ENCODE measurements at places on chromosomes 2 and 18.

- no peak for DNase-seq
Observed at GRCh38 chr2:74877781-74878433, 44.0 kb downstream of the HK2 start.

GRCh38 chr2:96970910-96971309, 15.5 kb downstream of the FAM178B start:
- DNase-seq: no peak

GRCh38 chr2:154375579-154375931, 322.9 kb upstream of the KCNJ3 start:
- DNase-seq: no peak

DNA sequence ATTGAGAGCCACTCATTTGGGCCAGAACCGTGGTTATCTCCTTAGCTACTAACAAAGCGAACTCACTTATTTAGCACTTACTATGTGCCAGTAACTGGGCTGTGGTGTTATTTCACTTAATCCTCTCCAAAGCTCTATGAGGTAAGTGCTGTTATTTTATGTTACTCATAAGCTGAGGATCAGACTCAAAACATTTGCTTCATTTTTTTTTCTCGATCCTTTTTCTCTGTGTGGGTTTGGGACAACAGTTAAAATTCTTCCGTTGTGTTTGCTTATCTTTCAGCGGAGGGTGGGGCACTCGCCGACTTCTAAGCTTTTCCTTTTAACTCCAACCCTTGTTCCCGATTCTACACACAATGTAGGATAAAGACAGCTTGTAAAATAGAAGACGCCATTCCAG, 52.8 kb downstream of the TMEM178A start:
- no peak for DNase-seq

DNA sequence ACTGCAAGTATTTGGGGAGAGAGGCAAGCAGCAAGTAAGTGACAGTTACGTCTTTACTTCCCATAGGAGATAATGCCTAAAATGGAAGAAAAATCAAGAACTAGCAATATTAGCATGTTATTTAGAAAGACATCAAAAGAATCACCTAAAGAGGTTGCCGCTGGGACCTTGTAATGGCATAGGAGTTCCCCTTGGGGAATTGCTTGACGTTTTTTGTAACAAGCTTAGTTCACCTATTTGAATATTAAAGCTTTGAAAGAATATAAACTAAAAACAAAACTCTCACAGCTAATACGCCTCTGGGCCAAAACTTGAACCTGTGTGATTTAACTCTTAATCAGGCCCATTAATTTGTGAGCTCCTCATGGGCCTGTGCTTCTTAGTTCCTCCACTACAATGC, 89.0 kb downstream of the AAK1 start:
- DNase-seq: no peak

DNA sequence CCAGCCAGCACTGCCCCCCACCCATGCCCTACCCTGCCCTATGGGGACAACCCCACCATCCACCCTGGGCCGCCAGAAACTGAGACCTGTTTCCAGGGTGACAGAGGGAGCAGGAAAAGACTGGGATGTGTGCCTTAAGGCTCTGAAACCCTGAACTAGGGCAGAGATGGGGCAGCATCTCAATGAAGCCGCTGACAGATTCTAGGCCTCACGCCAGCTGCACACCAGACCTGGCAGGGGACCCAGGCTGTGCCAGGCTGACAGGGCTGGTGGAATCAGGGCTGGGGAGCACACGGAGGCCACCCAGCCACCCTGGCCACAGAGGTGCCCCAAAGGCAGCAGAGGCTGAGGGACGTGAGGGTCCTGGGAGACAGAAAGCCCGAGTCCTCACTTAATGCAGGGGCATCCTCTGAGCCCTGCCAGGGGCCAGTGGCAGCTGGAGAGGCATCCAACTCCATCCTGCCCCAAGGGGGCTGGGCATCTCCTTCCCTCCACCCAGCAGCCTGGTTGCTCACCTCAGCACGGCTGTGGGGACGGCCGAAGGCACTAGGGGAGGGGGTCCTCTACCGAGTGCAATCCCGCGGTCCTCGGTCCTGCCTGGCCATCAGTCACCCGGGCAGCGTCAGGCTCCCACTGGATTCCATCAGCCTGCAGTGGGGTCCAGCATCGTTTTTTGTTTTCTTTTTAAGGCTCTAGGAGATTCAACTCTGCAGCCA, 169.2 kb downstream of the ZFP36L2 start:
- DNase-seq: no peak

GRCh38 chr18:77645170-77645872, 395.7 kb downstream of the GALR1 start:
- no peak for DNase-seq

DNA sequence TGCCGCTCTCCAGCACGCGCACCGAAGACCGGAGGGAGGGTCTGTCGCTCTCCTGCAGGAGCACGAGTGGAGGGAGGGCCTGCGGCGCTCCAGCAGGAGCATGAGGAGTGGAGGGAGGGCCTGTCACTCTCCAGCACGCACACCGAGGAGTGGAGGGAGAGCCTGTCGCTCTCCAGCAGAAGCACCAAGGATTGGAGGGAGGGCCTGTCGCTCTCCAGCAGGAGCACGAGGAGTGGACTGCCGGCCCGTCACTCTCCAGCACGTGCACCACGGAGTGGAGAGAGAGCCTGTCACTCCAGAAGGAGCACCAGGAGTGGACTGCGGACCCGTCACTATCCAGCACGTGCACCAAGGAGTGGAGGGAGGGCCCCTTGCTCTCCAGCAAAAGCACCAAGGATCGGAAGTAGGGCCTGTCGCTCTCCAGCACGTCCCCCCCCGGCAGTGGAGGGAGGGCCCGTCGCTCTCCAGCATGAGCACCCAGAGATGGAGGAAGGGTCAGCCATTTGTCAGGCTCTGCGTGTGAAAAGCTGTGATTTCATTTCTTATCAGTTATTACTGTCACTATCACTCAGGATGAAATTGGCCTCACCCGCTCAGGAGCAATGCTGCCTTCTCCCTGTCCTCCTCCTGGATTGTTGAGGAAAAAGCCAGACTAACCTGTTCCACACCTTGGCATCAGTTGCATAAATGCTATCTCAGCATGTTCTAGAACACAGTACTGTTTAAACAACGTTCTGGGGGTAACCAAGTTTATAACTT, 35.9 kb downstream of the ADI1 start:
- no peak for DNase-seq

DNA sequence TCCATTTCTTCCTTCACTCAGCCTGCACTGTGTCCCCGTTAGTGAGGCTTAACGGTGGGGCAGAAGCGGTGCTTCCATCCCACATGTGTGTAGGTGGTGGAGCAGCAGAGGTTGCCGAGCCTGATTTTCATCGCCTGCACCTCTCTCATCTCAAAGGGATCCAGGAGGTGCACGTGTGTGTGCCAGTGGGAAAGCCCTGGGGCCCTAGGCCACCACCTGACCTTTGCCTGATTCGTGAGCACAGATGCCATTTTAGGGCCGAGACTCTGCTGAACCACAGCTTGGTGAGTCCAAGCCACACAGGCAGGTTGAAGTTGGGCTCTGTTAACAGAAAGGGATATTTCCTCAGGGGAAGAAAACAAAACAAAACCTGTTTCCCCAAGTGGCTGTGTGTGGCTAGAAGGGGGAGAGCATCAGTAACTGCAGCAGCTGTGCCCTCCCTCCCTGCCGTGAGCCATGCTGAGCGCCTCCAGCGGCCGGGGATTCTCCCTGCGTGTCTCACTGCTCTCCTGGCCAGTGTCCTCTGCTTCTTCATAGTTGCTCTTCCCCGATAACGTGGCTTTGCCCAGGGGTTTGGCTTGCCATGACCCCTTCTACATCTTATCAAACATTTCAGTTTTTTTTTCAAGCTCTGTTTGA, 81.5 kb downstream of the MAPRE2 start:
- no peak for DNase-seq

DNA sequence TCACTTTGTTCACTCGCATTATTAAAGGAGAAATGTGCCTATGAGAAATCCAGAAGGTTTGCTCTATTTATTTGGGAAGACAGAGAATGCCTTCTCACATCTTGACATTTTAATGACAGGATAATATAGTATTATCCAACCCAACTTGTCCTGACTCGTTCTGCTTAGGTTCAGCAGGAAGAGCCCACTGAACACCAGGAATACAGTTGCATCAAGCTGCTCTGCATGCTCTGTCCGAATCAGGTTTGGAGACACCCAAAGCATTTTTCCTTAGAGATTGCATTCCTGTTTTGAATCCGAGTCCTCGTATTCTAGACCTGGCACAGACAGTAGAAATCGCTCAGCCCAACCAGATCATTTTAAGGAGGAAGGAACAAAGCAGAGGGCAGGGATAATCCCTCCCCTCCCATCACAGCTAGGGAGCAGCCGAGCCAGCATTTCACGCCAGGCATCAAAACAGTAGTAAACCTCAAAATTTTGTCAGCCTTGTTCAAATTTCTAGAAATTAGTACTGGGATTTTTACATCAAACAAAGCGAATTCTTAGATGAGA, 837.4 kb upstream of the ID2 start:
- DNase-seq: no peak

GRCh38 chr2:212646698-212647366, 108.2 kb upstream of the ERBB4 start:
- no peak for DNase-seq

DNA sequence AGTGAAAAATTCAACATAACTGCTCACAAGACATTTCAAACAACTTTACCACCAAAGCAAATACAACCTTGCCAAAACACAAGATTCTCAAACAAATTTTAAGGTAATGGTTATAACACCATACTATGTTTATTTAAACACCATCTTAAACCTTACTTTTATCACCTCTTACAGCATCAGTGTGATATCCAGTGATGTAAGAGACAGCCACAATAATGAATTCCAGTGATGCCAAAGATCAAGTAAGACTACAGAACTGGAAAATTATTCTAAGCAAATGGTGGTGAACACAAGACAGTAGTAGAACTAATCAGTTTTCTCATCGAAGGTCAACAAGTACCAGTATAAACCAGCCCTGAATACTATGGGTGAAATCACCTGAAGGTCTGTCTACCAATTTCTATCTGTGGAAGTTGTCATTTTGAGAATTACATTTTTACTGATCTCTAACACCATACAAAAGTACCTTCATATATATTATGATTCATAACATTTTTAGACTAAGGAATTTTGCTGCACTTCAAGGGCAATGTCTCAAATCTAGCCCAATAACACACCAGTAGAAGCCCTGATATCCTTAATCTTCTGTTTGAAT, 146.2 kb downstream of the RBMS1 start:
- no peak for DNase-seq

- DNase-seq: no peak
Observed at GRCh38 chr2:23436346-23437098, 51.5 kb downstream of the KLHL29 start.

- no peak for DNase-seq
Observed at GRCh38 chr2:154193246-154193645, 321.5 kb downstream of the GALNT13 start.

GRCh38 chr2:120468136-120468535, 122.2 kb downstream of the INHBB start:
- no peak for DNase-seq

- DNase-seq: no peak
Observed at GRCh38 chr2:57434972-57435371, 611.6 kb upstream of the VRK2 start.

- no peak for DNase-seq
Observed at GRCh38 chr2:51638811-51639210, 606.9 kb upstream of the NRXN1 start.

GRCh38 chr18:8741117-8741516, 35.8 kb downstream of the MTCL1 start:
- DNase-seq: no peak

DNA sequence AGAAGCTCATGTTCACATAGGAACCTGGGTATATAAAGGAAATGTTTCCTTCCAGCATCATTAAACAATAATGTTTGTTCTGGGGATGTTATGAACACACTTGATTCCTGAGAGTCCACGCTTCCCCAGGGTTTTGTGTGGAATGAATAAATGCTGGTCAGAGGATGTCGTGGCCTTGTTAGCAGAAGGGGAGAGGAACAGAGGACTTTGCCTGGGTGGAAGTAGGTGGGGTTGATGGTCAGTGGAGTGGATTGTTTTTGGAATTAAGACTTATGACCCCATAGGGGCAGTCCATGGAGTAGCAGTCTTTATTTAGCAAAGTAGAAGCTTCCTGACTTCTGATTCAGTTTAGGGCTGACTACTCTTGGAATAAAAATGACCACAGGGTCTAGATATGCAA, 139.6 kb downstream of the MYO1B start:
- no peak for DNase-seq

- DNase-seq: no peak
Observed at GRCh38 chr2:42127425-42128424, 41.4 kb upstream of the EML4 start.

DNA sequence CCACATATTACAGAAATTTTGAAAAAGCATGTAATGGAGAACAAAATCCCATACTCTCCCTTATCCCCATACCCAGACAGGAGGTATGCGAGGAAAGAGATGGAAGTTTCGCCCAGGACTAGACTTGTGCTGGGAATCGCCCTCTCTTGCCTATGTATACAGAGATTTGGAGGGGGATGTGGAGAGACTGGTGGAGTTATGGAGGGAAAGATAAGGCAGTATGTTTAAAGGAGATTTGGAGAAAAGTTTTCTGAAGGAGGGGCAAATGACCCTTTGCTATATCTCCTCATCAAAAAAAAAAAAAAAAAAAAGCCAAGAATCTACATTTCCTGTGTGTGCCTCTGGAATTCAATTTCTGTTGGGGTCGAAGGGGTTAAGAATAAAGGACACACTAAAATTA, 75.3 kb downstream of the MERTK start:
- no peak for DNase-seq

GRCh38 chr18:37391698-37392548, 173.7 kb downstream of the CELF4 start:
- DNase-seq: no peak

DNA sequence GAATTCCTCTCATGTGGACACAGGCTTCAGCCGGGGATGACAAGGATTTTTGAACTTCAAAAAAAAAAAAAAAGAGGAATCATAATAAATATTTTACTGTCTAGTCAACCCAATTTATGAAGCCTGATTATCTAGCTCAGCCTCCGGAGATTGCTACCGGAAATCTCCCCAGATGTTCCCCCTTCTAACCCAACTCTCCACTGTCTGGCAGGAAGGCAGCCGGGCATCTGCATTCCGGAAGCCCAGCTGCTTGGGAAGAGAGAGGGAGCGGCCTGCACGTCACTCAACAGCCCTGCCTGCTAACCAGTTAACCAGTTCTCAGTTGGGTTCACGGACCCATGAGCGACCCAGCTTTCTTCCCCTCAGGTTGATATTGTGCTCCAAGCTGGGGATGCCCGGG, 87.2 kb upstream of the POU3F3 start:
- no peak for DNase-seq

Data from stimulated activated CD4-positive, alpha-beta T cell treated with anti-CD3 and anti-CD28 coated beads, Interleukin-1b, Interleukin-23, amount 100 ng/mL, for 1 hour (primary cell).